ENCODE measurements at places on chromosomes 6 and 20.

GRCh38 chr20:54642864-54643667, 167.7 kb downstream of the DOK5 start:
- DNase-seq: no peak

DNA sequence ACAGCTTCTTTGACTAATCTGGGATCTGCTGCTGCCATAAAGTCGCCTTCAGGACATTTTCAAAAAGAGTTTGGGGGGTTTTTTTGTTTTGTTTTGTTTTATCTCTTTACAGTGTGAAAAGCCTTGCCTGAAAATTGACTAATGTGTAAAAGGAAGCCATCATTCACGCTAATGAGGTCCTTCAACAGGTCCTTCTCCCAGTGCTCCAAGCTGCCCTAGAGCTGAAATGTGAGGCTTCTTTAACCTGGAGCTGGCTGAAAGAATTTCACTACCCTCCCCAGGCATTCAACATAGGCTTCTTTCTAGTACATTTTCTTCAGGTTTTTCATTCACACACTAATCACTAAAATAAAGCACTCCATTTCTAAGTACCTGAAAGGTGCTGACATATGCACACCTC, 145.1 kb upstream of the PRDM1 start:
- DNase-seq: no peak

DNA sequence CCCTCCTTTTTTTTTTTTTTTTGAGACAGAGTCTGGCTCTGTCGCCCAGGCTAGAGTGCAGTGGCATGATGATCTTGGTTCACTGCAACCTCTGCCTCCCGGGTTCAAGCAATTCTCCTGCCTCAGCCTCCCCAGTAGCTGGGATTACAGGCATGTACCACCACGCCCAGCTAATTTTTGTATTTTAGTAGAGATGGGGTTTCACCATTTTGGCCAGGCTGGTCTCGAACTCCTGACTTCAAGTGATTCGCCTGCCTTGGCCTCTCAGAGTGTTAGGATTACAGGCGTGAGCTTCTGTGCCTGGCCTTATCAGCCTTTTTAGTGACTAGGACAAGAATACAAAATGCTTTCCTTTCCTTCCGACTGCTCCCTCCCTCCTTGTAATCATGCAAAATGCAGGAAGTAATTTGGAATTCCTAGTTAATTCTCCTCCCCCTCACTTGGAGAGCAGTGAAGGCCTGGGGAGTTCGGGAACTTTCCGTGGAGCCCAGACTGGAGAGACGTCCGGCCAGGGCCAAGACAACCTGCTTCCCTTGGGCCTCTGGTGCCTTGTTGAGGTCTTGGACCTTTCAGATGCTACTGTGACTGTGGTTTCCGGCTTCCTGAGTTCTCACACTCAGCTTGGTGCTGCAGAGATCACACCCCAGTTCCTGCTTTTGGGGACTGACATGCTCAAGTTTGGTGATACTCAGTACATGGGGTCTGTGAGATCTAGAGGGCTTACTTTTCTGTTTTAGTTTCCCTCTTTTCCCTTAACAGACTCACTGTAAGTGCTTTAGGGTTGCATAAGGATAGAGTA, 3.9 kb upstream of the PHF20 start:
- peak; percentile 44 for DNase-seq

- DNase-seq: no peak
Measured at GRCh38 chr20:35828434-35828833, 56.6 kb downstream of the PHF20 start.

DNA sequence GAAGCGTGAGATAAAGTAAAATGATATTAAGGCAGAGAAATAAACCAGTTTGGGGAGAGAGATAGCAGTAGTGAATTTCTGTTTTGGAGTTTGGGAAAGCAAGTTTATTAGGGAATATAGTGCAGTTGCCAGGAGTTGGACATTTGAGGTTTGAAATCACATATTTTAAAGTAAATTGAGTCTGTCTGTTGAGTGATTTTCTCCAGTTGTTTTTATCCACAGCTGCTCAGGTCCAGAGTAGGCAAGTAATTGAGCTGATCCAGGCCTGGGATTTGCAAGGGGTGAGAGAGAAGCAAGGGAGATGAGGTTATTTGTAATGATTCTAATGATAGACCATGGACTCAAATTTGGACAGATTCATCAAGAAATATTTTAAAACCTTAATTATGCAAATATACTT, 481.9 kb downstream of the UTRN start:
- DNase-seq: no peak

DNA sequence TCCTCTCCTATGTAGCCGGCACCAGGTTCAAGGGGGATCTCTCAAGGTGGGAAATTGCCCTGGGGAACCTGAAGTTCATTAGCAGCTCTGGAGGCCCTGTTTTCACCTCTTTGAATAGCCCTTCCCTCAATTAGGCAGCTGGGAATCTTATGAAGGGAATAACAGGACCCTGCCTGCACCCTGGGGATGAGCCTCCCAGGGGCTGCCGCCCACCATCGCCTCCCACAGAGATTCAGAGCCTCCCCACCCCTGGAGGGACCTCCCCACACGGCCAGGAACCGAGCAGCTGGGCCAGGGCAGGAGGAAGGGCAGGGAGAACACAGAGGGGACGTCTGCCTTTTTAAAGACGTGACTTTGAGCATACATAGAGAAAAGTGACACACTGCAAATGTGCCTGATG, 4.6 kb upstream of the EEF1A2 start:
- no peak for DNase-seq

DNA sequence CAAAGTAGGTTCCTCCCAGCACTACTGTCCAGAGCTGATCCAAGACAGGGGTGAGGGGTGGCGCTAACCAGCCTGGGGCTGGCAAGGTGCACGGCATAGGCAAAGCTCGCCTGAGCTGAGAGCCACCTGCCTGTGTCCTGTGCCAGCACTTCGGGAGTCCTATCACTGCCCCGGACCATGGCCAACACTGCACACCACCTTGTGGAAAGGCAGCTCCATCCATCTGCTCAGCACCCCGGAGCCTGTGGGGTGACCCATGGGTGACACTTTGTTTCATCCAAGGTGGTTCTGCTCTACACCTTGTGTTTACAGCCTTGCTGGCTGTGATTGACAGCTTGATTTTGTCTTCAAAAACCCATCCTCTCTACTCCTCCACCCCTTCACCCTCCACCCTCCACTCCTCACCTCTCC, 32.9 kb upstream of the GATA5 start:
- no peak for DNase-seq

DNA sequence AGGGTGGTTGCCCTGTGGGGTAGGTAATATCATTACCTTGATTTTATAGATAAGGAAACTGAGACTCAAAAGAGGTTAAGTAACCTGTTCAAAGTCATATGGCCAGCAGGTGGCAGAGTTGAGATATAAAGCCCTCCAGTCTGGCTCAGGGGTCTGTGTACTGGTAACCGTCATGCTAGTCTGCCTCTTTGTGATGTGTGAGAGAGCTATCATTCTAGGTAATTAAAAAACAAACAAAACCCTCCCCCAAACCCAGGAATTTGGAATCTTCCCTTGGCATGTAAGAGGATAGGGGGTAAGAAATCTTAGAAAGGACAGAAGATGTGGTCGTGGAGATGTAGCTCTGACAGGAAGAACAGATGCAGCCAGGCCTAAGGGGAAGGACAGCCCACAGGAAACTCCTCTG, 206.0 kb downstream of the CDC5L start:
- peak; percentile 62 for DNase-seq

DNA sequence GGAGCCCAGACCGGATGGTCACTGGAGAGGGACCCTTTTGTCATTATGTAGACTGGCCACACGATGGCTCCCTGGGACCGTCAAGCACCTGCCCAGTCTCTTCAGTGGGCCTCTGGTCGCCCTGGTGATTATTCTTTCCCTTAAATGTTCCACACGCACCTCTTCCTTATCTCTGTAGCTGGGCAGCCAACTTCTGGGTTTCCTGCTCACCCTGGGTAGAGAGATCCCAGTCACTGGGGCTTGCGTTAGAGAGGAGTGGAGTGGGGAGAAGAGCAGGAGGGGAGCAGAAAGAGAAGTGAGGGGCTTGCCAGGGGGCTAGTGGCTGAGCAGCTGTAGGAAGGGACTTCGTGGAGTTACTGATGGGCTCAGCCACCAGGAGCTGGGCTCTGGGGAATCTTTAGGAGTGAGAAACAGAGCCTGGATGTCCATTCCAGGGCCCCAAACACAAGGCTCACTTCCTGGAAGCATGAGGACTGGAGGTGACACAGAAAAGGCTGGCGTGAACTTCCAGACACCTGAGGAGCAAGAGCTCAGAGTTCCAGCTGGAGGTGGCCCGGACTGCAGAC, 150.1 kb downstream of the DHX35 start:
- peak; percentile 78 for DNase-seq

- DNase-seq: no peak
Measured at GRCh38 chr6:39899554-39900295, 34.5 kb downstream of the MOCS1 start.

DNA sequence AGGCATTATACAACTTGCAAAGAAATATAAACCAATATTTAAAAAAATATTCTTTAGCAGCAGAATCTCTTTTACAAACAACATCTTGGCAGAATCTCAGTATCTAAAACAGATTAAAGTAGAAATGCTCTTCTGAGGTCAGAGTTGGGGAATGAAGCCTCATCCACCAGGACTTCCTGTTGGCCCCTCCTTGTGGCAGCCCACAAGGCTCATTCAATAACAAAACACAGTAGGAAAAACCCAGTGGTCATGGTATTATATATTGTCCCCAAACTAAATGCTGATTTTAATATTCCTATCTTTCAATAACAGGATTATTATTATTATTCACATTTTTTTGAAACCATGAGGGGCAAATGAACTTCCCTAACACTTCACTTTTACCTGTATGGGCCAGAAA, 368.6 kb downstream of the BTBD9 start:
- DNase-seq: no peak

GRCh38 chr20:58551631-58552030, 36.4 kb upstream of the APCDD1L start:
- DNase-seq: no peak

GRCh38 chr6:79676785-79677736, 45.9 kb downstream of the SH3BGRL2 start:
- DNase-seq: no peak

DNA sequence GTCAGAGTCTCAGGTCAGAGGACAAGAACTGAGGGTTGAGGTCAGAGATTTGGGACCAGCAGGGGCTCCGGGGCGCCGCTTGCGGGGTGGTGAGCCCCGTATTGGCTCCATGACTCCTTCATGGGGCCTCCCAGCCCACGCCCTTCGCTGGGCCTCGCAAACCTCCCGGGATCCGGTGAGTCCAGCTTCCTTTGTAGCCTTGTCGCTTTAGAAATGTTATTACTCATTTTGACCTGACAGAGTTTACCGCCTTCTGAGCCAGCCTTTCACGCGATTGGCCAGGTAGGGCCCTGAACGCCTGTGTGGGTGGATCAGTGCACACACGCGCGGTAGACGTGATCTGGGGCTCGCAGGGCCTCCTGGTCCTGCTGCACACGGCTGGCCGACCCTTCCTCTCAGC, 181.1 kb downstream of the ERMARD start:
- no peak for DNase-seq

DNA sequence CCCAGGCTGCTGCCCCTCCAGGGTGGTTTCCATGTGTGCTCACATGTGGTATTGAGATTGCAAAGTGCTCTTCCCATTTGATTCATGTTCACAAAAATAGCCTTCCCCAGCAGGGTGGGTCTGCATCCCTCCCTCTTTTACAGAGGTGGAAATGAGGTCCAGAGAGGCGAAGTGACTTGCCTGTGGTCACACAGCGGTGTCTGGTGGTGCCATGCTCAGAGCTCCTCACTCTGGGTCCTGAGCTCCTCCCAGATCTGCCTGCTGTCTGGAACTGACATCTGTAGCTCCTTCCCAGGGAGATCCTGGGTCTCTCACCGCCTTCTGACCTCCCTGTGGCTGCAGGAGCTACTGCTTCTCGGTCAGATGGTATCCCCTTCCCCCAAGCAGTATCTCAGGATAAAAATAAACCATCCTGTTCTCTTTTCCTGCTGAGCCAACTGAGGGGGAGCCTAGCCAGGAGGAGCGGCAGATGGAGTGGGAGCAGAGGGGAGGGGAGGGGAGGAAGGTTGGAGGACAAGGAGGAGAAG, 11.9 kb downstream of the CD40 start:
- no peak for DNase-seq

GRCh38 chr20:46253391-46253790, 54.9 kb downstream of the CDH22 start:
- peak; percentile 82 for DNase-seq

GRCh38 chr6:150527100-150527499, 72.6 kb upstream of the PLEKHG1 start:
- no peak for DNase-seq

DNA sequence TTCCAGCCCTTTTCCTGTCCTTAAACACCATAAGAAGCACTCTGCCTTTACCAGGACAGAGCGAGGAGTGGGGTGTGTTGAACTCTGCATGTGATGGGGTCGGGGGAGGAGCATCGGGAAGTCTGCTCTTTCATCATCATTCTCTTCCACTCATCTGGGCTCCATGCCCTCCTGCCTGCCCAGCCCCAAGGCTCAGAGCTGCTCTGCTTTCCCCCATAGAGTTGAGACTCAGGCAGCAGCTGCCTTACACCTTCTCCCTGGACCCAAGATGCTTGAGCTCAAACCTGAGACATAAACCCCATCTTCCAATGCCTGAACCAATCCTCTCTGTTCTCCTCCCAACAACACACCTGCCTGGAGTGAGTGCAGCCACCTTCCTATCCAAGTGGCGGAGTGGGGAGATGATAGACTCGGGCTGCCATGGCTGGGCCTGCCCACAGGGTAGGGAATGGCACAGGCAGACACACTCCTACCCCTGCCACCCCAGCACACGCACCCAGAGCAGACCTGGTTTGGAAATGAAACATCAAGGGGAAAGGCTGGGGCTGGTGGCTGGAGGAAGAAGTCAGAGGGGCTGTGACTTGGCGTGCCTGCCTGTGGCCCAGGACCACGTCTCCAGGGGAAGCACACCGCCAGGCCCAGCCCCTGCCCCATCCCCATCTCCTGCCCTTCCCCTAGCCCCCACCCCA, 28.4 kb downstream of the TFEB start:
- no peak for DNase-seq

DNA sequence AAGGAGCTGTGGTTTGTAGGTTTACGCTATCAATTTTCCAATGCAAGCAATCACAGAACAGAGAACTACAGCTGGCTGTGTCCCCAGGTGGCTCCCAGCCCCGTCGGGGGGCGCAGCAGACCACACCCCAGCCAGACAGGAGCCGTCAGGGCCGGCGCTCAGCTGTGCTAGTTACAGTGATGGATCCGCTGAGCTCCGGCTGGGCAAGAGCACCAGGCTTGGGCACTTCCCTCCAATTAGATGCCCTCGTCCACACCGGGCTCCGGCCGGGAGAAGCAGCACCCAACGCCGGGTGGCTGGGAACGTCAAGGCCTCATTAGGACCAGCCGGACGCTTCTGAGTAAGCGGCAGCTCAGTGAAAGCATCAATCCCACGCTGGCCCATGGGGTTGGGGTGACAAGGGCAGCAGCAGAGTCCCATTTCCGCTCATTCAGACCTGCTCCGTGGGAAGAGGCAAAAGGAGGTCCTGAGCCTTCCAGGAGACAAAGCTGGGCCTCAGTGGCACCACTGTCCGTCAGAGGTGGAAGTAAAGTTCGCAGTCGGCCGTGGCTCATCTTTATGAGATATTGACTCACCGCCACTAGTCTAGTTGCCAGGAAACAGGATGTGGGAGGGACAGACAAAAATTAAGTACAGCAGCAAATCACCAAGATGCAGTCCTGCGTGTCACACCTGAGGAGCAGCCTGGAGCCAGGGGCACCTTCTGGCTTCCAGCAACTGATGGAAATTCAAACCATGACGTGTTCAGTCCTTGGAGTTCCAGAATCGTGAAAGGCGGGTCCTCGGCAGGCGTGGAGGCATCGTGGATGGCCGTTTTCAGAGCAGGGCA, 164.1 kb downstream of the TAF4 start:
- no peak for DNase-seq
